ENCODE measurements at places on chromosomes 3 and 15.

- no peak for DNase-seq
These were observed 20.0 kb downstream of the IDH2 start for GRCh38 chr15:90082140-90082715.

DNA sequence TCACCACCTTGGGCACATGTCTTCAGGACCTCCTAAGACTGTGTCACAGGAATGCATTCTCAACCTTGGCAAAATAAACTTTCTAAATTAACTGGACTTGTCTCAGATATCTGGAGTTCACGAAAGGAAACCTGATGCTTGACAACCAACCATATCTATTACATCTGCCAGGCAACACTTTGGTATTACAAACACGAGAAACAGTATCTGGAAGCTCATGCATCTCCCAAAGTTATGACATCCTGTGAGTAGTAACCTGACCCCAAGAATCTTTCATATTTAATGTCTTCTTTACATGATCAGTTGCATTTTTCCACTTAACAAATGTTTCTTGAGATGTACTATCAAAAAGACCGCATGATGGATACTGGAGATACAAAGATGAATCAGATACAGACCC lies 465.3 kb upstream of the AGTR1 start:
- DNase-seq: no peak

DNA sequence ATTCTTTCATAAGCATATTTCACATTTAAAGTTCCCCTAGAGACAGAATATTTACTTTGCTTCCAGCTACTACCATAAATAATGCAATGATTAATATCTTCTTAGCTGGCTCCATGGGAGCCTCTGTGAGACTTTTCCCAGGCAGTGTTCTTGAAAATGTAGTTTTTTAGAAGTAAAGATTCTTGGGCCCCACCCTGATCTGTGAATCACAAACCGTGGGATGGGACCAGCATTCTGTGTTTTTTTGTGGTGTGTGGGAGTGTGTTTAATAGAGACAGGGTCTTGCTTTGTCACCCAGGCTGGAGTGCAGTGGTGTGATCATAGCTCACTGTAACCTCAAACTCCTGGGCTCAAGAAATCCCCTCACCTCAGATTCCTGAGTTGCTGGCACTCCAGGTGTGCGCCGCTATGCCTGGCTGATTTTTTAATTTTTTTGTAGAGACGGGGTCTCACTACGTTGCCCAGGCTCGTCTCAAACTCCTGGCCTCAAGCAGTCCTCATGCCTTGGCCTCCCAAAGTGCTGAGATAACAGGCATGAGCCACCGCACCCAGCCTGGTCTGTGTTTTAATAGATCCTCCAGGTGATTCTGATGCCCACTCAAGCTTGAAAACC lies 83.0 kb downstream of the KLHL25 start:
- DNase-seq: no peak

DNA sequence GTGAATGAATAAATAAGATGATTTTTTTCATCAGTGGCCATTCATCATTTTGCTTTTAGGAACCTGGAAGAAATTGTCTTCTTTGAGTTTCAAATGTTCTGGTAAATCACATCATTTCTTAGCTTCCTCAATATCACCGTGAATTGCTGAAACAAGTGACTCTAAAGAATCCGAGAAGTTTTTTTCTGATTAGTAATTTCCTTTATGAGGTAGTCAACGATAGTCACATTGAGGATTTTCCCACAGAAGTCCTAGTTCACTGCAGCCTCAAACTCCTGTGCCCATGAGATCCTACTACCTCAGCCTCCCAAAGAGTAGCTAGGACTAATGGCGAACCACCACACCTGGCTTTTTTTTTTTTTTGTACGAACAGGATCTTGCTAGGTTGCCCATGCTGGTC lies 3.6 kb upstream of the TMPRSS7 start:
- no peak for DNase-seq

DNA sequence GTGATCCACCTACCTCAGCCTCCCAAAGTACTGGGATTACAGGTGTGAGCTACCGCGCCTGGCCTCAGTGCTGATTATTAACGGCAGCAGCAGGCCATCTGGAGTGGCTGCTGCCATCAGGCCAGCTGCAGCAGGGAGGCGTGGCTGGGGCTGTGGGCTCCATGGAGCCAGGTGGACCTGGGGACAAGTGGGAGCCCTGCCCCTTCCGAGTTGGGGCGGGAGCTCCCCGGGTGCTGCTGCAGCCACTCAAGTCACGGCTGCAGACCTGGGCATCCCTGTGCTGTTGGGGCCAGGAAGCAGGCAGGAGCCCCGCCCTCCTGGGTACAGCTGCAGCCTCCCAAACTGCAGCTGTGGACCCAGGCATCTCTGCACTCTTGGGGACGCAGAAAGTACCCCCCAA lies 23.9 kb downstream of the LRRC49 start:
- DNase-seq: no peak

- DNase-seq: no peak
These were observed 184.1 kb downstream of the MECOM start for GRCh38 chr3:169479314-169479939.

GRCh38 chr3:46953234-46954010 lies 23.1 kb downstream of the CCDC12 start:
- DNase-seq: no peak

GRCh38 chr3:156033428-156033827 lies 87.0 kb upstream of the KCNAB1 start:
- no peak for DNase-seq

- no peak for DNase-seq
These were observed 11.4 kb upstream of the HDGFL3 start for GRCh38 chr15:83219026-83219425.

DNA sequence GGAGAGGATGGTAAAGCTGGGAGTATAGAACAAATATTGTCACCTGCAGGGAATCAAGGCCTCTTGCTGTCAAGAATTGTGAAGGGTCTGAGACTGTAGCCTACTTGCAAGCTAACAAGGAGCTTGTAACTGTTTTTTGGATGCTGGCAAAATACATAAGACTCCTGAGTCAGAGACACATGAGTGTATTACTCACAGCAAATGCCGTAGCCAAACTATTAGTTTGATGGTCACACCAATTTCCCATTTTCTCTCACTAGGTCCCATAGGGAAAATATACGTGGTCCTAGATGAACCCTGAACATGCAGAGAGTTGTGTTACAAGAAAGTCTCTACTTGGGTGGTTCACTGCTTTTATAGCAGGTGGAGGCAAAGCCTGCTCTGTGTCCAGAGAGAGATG lies 44.7 kb upstream of the LIPC start:
- DNase-seq: no peak

DNA sequence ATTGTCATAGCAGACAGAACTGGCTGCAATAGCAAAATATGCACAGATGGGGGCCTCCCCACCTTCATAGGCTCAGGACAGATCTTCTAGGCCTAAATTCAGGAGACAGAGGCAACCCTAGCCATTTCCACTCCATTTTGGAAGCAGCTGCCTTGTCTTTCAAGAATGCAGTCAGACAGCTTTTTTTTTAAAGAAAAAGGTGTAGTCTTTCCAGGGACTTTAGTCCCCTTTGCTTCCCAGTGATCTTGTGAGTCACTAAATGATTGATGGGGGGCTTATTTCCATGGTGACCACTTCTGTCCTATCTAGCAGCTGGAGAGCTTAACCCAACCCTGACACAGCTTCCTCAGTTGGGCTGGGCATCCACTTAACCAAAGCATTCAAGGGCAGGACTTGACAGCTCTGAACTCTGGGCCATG lies 165.9 kb downstream of the TPRG1 start:
- DNase-seq: no peak

DNA sequence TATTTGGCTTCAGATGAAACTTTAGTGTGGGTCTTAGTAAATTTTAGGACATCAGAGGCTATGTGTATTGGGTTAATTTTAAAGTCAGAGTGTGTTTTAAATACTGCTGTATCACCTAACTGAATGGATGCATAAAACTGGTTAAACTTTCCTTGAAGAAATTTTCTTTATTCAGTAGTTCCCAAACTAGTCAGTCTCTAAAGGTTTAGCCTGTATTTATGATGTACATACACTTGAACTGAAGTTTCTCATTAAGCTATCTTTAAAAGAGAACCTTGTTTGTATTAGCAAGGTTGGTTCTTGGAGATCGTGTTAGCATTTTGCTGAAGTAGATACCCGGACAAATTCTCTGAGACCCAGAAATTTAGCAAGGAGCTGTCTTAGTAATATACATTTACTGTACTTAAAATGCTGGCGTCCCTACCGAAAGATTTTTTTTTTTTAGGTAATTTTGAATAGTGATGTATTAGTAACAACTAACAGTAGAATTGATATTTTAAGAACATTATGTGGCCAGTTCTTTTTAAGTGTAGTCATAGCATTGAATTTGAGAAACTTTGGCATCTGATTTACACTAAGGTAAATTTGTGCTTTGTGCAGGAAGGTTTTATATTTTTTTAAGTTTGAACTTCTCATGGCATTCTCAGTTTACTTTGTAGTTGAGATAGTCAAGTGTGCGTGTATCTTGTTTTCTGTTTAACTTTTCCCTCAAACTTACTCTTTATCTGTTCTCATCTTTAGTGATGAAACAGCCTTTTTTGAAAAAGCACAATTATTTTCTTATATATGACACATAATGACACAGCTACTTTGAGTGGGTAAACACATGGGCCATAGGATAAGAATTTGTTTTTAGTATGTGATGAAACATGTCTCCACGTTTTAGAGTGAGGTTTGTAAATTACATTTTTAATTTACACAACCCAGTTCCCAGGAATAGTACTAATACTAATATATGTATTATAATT lies 2.9 kb downstream of the DIPK2A start:
- DNase-seq: no peak

DNA sequence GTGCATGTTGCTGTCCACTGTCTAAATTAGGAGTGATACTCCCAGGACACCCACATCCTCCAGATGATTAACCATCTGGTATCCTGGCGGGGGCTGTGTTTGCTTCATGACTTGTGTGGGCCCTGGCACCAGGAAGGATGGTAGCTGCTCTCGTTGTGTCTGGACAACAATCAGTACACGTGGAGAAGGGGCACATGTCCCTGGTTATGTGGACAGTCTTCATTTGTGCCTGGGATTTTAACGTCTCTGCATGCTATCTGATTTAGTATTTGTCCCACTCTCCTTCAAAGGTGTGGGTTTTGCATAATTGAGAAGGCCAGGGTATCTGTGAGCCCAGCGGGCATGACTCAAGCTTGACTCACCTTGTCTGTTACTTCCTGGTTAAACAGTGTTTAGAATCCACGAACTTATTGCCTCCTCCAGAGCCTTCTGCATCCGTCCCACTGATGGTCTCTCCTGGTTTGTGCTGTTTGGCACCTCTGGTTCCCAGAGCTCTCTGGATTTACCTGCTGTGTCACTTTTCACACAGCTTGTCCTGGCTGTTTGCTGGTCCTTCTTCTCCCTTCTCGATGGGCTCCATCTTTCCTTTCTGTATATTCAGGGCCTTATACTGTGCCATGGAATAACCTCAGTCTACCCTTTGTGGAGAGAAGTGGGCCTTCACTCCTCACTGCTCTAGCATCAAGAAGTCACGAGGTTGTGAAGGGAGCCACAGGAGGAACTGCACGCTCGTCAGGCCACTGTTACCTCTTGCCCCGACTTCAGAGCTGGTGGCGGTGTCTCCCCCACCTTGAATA lies 32.5 kb downstream of the ARNT2 start:
- DNase-seq: no peak

DNA sequence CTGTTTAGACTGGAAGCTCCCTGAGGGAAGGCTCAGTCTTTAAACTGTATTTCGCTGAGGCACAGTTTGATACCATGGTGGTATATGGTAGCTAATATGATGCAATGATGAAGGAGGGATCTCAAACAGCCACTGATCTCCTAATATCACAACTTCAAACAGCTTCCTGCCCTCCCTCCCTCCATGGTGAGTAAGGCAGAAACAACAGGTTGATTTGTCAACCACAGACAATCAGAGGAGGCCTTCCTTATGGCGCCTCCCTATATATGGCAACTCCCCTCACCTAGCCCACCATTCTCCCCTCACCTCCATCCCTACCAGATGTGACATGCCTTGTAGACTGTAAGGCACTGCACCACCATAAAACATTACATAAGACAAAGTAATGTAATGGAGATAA lies 316.5 kb upstream of the ICE2 start:
- no peak for DNase-seq

DNA sequence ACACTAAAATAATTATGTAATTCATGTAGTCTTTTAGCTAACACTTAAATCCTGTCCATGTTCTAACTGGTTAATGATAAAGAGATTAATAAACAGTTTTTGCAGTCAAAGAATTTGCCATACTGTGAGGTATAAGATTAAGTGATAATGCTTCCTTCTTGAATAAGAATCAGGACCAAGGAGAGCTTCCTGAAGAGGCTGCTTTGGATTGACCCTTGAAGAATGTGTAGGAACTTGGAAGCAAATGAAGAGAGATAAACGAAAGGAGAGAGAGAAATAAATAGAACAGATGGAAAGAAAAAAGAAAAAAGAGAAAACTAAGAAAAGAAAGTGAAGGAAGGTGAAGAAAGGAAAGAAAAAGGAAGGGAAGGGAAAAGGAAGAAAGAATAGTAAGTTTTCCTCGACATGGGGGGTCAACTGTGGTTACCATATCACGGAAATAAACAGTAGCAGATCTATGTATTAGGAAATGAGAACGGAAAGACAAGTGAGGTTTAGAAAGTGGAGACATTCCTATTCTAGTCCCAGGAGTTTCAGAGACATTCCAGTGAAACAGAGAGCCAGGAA lies 539.8 kb downstream of the FGF12 start:
- no peak for DNase-seq

DNA sequence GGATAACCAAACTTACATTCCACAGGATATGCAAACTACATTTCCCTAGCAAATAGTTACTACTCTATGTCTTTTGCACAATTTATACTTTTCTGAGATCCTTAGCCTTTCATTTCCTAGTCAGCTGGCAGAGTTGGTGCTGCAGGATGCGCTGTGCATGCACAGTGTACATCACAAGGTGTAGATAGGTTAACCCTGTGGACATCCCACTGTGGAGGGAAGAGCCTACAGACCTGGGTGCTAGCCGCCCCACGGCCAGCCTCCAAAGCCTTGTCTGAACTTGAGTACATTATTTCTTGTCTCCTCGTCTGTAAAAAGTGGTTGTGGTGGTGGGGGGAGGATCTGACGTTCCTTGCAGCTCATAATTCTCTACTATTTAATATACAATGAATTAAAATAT lies 3.5 kb downstream of the TNFSF10 start:
- no peak for DNase-seq

- no peak for DNase-seq
These were observed 3.4 kb upstream of the P3H2 start for GRCh38 chr3:190124067-190124466.

GRCh38 chr15:31252171-31252785 lies 74.4 kb upstream of the KLF13 start:
- no peak for DNase-seq

GRCh38 chr15:100891307-100892012 lies 11.8 kb downstream of the ALDH1A3 start:
- no peak for DNase-seq

GRCh38 chr3:105959851-105960250 lies 91.0 kb upstream of the CBLB start:
- DNase-seq: no peak

GRCh38 chr3:46948830-46949671 lies 27.5 kb downstream of the CCDC12 start:
- no peak for DNase-seq

DNA sequence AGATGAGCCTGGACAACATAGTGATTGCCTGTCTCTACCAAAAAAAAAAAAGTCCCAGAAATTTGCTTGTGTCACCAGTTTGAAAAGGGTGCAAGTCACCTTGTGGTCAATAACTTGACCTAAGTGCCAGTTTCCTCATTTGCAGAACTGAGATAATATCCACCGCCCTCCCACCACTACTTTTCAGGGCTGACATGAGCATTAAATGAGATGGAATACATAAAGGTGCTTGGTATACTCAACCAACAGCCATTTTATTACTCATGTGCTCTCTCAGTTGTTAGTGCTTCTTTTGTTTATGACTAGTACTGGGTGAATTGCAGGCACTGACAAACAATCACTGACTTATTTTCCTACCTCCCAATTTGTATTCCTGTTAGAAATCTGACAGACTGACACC lies 340.5 kb upstream of the SATB1 start:
- DNase-seq: no peak

Measured in NCI-H446 (cell line).